Sigmoid colon (tissue), 7 donors: ENCODE measurements at places on chromosomes 7 and 10. TPM values are rescaled to one million over a fixed set of nuclear protein-coding genes. Genes with fewer than 3 reads are reported as not detected.

DNA sequence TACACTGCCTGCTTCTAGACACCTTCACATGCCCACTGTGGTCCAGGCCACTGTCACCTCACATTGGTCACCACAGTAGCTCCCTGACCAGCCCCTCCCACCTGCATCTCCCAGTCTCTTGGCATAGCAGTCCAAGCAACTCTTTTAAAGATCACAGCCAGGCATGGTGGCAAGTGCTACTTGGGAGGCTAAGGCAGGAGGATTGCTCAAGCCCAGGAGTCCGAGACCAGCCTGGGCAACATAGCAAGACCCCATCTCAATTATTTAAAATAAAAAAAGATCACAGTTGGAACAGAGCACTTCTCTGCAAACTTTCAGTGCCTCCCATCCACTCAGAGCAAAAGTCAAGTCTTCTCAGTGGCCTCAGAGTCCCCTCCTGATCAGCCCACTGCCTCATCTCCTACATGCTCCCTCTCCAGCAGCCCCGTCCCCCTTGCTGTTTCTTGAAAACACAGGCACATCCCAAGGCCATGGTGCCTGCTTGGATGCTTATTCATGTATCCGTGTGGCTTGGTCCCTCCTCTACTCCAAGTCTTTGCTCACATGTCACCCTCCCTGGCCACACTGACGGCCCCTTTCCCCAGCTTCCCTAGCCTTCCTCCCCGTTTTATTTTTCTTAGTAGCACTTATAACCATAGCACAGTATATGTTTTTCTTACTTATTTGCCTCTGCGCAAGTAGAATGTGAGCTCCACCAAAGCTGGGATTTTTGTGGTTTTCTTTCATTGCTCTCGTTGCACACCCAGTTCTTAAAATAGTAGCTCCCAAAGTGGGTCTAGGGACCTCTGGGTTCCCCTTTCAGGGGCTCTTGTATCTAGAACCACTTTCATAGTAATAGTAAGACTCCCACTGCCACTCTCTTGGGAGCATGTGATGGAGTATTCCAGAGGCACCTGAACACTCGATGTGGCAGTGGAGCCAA is 19.5 kb downstream of the TSPAN15 start:
- H3K27me3 ChIP-seq: no peaks in the 10 kb centered on the region
- DNase-seq: no peak
- H3K4me1 ChIP-seq: no peaks in the 10 kb centered on the region
- H3K36me3 ChIP-seq: no peaks in the 10 kb centered on the region

- H3K36me3 ChIP-seq: no peaks in the 10 kb centered on the region
- H3K27ac ChIP-seq: no peak overlapping the region
- H3K27me3 ChIP-seq: no peaks in the 10 kb centered on the region
- no peak overlapping the region for H3K4me3 ChIP-seq
Measured at GRCh38 chr7:87420173-87420572, 55.3 kb downstream of the ABCB4 start.

DNA sequence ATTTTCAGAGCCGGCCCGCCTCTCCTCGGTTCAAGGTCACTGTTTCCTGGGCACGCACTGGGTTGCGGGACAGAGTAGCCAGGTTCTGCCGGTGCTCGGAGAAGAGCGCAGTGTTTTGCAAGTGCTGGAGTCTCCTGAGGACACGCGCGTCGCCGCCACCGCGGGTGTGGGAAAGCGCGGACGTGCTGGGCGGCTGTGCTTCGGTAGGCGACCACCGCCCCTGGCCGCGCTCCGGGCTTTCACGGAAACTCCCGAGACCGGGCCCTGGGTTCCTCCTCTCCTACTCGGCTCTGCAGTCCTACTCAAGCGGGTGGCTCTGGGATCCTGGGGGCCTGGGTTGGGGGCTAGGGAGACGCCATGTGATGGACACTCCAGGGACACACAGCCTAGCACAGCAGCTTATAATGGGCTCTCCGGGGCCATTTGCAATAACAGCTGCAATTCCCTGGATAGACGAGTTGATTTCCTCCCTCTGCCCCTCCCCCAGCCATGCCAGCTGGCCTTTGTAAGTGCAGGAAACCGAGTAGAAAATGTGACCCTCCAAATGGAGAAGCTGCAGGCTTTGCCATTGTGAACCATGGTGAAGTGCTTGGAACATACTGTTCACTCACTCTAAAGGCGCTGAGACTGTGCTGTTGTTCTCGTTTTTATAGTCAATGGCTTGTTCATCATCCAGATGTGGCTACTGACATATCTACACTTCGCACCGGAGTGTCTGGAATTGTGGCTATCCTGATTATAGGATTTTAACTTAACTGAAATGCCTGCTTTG is 2.1 kb downstream of the FRAT1 start:
- no peaks in the 10 kb centered on the region for H3K36me3 ChIP-seq
- DNase-seq: peak; percentile 73
- H3K4me1 ChIP-seq: peaks cover 15% of the 10 kb centered on the region
- no peaks in the 10 kb centered on the region for H3K27me3 ChIP-seq
- H3K27ac ChIP-seq: peak overlapping the region; percentile 91

DNA sequence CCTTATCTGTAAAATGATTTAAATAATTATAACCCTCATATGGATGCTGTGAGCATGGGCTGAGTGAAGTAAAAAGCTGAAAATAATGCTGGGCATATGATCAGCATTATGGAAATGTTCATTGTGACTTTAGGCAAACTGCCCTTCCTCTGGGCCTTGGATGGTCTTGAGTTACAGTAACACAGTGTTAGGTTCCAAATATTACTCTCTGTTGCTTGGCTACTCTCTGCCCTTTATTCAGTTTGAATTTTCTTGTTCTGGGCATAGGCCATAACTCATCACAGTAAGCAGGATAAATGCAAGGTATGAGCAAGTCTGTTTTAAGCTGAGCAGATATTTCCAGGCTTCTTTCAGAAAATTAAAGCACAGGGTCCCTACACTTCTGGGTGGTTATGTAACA is 868.0 kb downstream of the KCNMA1 start:
- no peak for DNase-seq
- H3K27me3 ChIP-seq: no peaks in the 10 kb centered on the region
- no peak overlapping the region for H3K4me3 ChIP-seq
- peaks cover 16% of the 10 kb centered on the region for H3K4me1 ChIP-seq
- no peaks in the 10 kb centered on the region for H3K36me3 ChIP-seq

DNA sequence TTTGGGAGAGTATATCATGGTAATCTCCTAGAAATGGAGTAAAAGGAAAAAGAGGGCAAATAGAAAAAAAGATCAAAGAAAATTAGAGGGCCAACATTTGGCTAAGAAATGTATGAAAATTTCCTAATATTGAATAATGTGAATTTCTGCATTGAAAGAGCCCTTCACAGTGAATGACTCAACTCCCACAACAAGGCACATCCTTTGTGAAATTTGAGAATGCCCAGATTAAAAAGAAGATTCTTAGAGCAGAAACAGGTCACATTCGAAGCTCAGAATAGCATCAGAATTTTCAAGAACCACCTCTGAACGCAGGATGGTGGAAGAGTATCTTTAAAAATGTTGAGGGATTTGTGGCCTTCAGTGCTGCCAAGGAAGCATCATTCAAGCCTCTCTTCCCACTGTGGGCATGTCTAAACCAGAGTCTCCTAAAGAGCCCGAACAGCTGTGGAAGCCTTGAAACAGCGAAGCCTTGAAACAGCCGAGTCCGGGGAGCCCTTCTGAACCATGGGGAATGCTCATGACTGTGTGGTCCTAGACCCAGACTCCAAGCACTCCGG is 43.6 kb downstream of the GUSB start:
- DNase-seq: no peak
- no peak overlapping the region for H3K27ac ChIP-seq
- no peaks in the 10 kb centered on the region for H3K4me1 ChIP-seq
- H3K4me3 ChIP-seq: no peak overlapping the region

- DNase-seq: peak; percentile 64
- peaks cover 37% of the 10 kb centered on the region for H3K36me3 ChIP-seq
- H3K27me3 ChIP-seq: no peaks in the 10 kb centered on the region
- H3K4me3 ChIP-seq: peak overlapping the region; percentile 84
Measured at GRCh38 chr10:3780771-3781467, 4.1 kb downstream of the KLF6 start.

DNA sequence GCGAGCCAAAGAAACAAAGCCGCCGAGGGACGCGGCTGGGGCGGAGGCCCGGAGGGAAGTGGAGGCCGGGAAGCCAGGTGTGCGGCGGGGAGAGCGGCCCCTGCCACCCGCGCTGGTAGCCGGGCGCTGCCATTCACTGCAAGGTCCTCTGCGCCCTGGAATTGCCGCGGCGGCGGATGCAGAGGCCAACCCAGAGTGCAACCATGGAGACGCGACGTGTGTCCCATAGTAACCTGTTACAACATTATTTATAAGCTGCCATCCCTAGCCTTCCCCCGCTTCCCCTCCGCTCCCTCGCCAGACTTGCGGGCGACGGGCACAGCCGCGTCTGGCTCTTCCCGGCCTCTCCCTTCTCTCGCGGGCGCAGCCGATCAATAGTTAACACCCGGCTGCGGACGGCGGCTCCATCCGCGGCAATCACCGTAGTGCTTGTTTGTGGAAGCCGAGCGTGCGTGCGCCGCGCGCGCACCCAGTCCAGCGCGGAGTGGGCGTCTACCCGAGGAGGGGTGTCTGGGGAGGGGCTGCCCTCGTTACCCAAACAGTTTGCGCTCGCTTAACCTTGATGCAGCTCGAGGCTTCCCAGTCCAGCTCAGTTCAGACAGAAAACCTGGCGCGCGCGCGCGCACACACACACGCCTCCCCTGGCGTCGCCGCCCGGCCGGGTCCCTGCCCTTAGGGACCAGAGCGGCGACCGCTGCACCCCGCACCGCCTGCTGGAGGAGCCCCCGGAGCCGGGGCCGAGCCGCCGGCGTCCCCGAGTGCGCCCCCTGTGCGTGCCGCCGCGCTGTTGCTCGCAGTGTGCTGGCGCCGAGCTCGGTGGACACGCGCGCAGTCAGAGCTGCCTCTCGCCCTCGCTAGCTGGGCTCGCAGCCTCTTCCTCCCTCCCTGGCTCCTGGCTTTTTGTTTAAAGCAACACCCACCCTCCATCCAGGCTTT is 165.4 kb upstream of the DPP6 start:
- no peaks in the 10 kb centered on the region for H3K36me3 ChIP-seq
- DNase-seq: peak; percentile 63
- H3K4me3 ChIP-seq: peak overlapping the region; percentile 59
- no peaks in the 10 kb centered on the region for H3K4me1 ChIP-seq

GRCh38 chr7:28738412-28738811 is 219.7 kb downstream of the TRIL start:
- no peak overlapping the region for H3K4me3 ChIP-seq
- no peaks in the 10 kb centered on the region for H3K4me1 ChIP-seq
- DNase-seq: no peak
- no peaks in the 10 kb centered on the region for H3K36me3 ChIP-seq

- no peak overlapping the region for H3K4me3 ChIP-seq
- no peak overlapping the region for H3K27ac ChIP-seq
- H3K36me3 ChIP-seq: no peaks in the 10 kb centered on the region
- no peaks in the 10 kb centered on the region for H3K27me3 ChIP-seq
Measured at GRCh38 chr7:97421307-97421930, 303.9 kb downstream of the SDHAF3 start.

- no peaks in the 10 kb centered on the region for H3K4me1 ChIP-seq
- H3K27me3 ChIP-seq: no peaks in the 10 kb centered on the region
- DNase-seq: no peak
- no peak overlapping the region for H3K27ac ChIP-seq
- H3K36me3 ChIP-seq: no peaks in the 10 kb centered on the region
Measured at GRCh38 chr7:151107882-151108281, 21.6 kb downstream of the AGAP3 start.

DNA sequence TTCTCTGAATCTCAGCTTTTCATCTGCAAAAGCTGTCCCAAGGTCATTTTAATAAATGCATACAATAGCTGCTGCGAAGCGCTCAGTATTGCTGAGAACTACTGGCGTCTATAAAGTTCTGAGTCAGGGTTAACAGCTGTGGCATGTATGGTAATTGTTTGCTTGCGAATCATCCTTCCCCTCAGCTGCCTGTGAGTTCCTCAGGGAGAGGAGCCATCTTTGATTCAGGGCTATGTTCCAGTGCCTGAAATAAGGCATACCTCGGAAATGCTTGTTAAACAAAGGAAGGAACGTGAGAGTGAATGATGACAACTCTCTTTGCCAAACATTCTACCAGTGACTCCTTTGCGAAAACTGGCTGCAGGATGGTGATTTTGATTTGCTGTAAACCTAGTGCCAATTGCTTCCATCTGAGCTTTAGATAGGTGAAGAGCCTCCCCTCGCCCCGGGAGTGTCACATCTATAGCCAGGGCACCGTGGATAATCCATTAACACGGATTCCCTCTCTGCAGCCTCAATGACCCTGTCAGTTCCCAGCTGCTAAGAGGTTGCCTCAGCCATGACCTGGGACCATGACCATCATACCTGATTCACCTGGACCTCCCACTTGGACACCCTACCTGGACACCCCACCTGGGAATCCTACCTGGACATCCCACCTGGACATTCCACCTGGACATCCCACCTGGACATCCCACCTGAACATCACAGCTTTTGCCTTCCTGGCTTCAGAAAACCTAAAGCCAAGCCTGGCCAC is 39.6 kb downstream of the GPRIN2 start:
- no peak overlapping the region for H3K4me3 ChIP-seq
- H3K27me3 ChIP-seq: no peaks in the 10 kb centered on the region
- H3K4me1 ChIP-seq: no peaks in the 10 kb centered on the region
- no peak for DNase-seq
- no peak overlapping the region for H3K27ac ChIP-seq

GRCh38 chr7:102321351-102322201 is 34.7 kb downstream of the SPDYE6 start:
- no peak overlapping the region for H3K27ac ChIP-seq
- H3K4me3 ChIP-seq: no peak overlapping the region
- no peaks in the 10 kb centered on the region for H3K36me3 ChIP-seq
- no peaks in the 10 kb centered on the region for H3K4me1 ChIP-seq

DNA sequence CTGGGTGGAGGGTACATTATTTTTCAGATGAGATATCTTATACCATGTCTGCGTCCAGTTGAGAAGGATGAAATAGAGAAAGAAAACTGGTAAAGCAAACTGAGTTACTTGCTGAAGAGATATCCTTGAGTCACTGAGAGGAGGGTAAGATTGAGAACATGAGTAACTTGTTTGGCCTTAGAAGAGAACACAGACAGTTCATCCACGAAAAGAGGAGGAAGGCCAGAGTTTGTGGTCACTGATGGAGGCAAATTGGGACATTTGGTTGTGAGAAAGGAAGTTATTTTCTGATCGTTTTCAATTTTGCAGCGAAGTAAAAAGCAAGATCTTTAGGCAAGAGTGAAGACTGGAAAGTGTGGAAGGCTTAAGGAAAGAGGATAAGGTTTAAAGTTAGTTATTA is 15.6 kb downstream of the MBL2 start:
- H3K4me3 ChIP-seq: no peak overlapping the region
- no peaks in the 10 kb centered on the region for H3K27me3 ChIP-seq
- DNase-seq: no peak
- no peak overlapping the region for H3K27ac ChIP-seq
- no peaks in the 10 kb centered on the region for H3K36me3 ChIP-seq

C10orf53 gene
- not detected for total RNA-seq

PLAC9 gene
- 20.8 TPM for total RNA-seq

DDC gene
- 0.36 TPM for total RNA-seq
